ENCODE measurements at places on chromosomes 4 and X.

DNA sequence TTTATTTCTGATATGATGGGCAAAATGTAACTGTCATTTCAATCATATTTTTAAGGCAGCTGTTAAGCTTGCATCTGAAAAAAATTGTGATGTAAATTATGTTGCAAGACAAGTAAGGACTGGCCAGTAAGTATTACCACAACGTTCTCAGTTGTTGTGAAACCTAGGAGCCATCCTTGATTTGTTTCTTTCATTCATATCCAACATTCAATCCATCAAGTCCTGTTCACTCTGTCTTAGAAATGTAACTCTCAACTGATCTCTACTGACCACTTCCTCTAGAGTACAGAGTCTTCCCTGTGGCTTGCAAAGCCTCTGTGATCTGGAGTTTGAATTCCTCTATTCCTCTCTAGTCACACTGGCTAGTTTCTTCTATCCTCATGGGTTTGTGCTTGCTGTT, 161.4 kb upstream of the MAD2L1 start:
- DNase-seq = no peak

DNA sequence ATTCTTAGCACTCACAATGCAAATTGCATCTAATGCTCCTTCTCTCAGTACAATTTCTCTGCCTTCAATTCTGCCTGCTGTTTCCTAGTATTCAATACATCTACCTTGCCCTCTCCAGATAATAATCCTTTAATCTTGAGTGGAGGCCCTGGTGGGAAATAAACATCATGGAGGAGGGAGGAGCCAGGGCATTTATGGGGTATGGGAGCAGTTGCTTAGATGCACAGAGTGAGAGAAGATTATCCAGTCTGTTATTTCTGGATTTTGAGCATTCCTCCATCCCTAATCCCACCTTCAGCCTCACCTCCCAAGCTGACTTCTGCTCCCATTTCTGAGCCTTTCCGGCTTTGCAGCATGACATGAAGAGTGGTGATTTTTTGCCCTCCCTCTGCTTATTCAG, 127.9 kb upstream of the PPP3CA start:
- DNase-seq = no peak

- no peak for DNase-seq
Measured at GRCh38 chrX:21725496-21725895, 32.4 kb downstream of the SMPX start.

GRCh38 chr4:7075962-7076695, 8.3 kb upstream of the GRPEL1 start:
- DNase-seq = no peak

DNA sequence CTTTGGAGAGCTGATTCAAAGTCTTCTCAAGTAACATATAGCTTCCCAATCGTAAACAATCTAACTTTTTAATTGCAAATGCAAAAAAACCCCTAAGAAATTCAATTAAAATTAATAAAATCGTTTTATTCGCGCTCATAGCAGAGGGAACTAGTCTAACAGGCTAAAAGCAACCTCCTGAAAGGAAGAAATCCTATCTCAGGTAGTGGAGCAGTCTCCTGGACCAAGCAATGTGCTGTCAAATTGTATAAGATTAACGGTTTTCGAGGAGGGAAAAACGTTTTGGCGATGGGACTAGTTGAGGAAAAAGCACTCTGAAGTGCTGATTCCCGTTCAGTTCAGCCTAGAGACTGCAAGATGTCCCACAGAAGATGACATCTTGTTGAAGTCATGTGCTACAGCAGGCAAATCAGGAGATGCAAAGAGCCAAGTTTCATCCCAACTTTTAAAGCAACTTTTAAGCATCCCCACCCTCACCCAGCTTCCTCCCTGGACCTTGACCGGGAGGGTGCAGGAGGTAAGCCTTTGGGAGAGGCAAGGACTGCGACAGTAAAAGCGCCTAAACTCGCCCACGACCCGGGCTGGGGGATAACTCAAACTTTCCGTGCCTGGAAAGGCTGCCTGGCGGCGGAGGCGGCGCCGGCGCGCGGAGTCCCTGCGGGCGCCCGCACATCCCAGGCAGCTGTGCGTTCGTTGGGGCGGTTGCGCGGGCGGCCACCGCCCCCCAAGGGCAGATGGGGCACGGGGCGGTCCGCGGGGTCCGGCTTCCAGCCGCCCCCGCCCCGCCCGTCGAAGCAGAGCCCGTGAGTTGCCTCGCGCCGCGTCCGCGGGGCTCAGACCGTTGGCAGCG, 784 bp downstream of the MAP7D3 start:
- no peak for DNase-seq

GRCh38 chrX:124592744-124593143, 246.4 kb downstream of the SH2D1A start:
- no peak for DNase-seq

DNA sequence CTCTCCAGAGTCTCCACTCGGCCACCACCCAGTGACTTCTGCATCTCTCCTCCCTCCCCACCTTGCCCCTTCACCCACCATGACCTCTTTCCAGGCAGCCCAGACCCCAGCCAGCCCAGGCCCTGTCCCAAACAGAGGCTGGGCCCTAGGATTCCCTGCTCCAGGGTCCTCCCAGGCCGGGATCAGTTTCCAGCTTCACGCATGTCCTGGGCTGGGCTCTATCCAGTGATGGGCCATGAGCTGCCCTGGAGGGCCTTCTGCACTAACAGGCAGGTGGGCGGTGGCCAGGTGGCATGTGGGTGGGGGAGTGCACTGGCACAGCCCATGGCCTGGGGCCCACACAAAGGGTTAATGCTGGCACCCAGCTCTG, 20.4 kb upstream of the ADD1 start:
- no peak for DNase-seq

- DNase-seq = no peak
Measured at GRCh38 chrX:84924624-84925023, 79.1 kb upstream of the APOOL start.

- no peak for DNase-seq
Measured at GRCh38 chr4:139659735-139660424, 5.7 kb upstream of the MGST2 start.

GRCh38 chr4:138756519-138756918, 259.1 kb upstream of the NOCT start:
- no peak for DNase-seq

DNA sequence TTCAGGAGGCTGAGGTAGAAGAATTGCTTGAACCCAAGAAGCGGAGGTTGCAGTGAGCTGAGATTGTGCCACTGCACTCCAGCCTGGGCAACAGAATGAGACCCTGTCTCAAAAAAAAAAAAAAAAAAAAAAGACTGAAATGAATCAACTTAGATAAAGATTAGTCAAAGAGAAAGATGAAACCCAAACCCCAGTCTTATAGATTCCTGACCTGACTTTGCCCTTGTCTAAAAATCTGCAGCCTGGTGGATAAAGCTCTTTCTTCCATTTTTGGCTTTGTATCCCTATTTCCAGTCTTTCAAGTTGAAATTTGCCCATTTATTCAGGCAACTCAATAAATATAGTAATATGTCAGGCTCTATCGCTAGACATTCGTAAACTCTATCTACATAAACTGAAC, 39.3 kb upstream of the SPINK2 start:
- DNase-seq = no peak

GRCh38 chr4:83599183-83599582, 63.3 kb downstream of the GPAT3 start:
- no peak for DNase-seq

- peak; percentile 66 for DNase-seq
Measured at GRCh38 chrX:373641-374471, 12.9 kb downstream of the PPP2R3B start.

- DNase-seq = no peak
Measured at GRCh38 chr4:26257850-26258249, 63.0 kb upstream of the RBPJ start.

GRCh38 chr4:153546280-153546679, 80.1 kb downstream of the TMEM131L start:
- no peak for DNase-seq

DNA sequence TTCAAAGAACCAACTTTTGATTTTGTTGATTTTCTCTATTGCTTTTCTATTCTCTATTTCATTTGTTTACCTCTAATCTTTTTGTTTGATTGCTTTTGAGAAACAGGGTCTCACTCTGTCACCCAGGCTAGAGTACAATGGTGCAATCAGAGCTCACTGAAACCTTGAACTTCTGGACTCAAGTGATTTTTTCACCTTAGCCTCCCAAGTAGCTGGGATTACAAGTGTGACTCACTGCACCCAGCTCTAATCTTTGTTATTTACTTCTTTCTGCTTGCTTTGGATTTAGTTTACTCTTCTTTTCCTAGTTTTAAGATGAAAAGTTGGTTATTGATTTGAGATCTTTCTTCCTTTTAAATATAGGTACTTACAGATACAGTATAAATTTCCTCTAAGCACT, 26.2 kb downstream of the RAB9B start:
- DNase-seq = no peak

DNA sequence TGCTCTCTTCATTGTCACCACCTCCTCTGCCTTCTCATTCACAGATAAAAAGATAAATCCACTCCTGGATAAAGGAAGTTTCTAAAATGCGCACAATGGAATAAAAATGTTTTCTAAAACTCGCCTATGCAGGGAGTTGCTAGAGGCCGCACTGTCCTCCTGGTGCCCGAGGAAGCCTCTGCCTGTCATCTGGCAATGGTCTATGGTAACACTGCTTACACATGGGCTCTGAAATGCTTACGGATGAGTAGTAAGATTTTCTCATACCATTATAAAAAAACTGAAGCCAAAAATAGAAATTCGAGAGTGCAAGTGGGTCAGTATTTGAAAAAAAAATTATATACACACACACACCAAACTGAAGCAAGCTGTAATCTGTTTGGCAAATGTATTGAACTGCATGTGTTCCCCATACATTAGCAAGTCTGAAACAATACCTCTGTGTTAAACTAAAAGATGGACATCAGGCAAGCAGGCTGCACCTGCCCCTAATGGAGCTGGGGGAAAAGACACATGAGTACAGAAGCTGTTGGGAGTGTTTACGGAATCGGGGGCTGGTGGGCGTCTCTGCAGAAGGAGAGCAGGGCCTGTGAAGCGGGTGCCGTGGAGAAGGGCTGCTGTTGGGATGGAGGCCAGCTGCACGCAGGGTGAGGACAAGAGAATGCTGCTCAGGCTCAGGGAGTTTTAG, 103.3 kb upstream of the FAT1 start:
- no peak for DNase-seq

GRCh38 chrX:101411984-101412383, 4.0 kb downstream of the HNRNPH2 start:
- no peak for DNase-seq

- DNase-seq = no peak
Measured at GRCh38 chr4:176464748-176465147, 145.0 kb downstream of the SPCS3 start.

DNA sequence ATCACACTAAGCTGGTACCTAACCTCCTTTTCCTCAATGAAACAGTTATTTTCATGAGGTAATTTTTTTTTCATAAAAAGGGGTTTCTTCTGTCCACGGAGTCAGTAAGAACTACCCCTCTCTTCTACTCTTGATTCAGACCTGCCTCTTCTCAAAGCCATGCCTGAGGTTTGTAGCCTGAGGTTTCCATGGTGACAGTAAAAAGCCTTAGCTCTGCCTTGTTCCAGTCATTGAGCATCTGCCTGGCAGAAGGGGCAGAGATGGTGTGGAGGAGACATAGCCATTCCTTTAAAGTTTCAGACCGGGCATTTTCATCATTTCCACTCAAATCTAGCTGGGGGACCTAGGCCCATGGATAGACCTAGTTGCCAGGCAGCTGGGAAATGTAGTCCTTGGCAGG, 135.5 kb downstream of the REPS2 start:
- no peak for DNase-seq

GRCh38 chr4:186105647-186106321, 1.3 kb downstream of the FAM149A start:
- DNase-seq = no peak

DNA sequence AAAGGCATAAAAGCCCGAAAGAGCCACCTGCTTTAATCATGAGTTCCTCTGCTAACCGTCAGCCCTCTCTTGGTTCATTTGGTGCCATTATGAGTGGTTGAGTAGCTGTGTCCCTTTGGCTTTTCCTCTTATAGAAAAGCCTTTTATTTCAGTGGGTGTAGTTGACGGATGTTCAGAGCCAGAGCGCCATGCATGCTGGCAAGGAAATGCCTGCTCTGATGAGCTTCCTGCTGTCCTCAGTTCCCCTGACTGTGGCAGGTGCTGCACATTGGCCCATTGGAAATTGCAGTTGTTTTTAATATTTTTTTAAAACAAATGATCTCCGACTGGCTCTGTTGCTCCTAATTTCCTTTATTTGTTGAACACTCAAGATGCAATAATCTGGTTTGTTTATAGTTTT, 77.3 kb upstream of the LIMCH1 start:
- no peak for DNase-seq

DNA sequence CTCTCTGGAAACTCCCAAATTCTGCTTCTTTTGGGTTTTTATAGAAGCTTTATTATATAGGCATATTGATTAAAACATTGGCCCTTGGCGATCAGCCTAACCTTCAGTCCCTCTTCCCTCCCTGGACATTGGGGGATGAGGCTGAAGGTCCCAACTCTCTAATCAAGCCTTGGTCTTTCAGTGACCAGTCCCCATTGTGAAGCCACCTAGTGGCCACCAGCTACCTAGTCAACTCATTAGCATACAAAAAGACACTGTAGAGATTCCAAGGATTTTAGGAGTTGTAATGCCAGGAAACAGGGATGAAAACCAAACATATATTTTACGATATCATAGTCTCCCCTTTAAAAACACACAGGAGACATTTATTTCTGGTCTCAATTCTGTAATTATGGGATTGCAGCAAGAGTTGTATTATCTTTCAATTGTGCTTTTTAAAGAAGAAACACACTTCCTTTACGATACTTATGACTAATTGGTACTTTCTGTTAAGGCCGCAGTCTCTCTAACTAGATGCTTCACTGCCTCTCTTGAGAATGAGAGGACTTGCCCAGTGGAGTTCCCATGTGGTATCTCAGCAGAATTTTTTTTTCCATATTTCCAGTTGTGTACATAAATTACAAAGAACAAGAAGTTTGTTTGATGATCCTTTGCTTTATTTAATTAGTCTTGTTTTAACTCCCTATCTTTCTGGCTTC, 58.2 kb downstream of the WDR17 start:
- no peak for DNase-seq

DNA sequence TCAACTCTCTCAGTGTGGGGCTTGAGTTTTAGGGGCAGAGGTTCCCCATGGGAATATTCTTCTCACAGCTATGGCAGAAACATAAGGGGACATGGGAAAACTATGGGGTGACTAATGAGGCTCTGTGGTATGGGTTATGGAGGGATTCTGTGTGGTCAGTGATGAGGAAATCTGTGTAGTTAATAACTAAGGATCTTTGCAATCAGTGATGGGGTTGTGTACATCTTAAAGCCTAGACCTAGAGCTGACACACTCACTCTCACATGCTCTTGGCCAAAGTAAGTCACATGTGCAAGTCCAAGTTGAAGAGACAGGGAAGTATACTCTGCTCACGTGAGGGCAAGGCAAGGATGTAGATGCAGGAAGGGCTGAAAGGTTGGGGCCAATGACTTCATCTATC, 86.4 kb upstream of the UXT start:
- no peak for DNase-seq

GRCh38 chr4:184400375-184400870, 73.9 kb downstream of the IRF2 start:
- DNase-seq = no peak

- DNase-seq = no peak
Measured at GRCh38 chr4:77848508-77848907, 14.1 kb upstream of the MRPL1 start.

GRCh38 chr4:162164906-162165510, 1.2 kb upstream of the FSTL5 start:
- no peak for DNase-seq
